ENCODE measurements at places on chromosomes 1 and 21. TPM values are rescaled to one million over a fixed set of nuclear protein-coding genes. Genes with fewer than 3 reads are reported as not detected.

GRCh38 chr1:54849219-54850068 lies 37.6 kb downstream of the DHCR24 start:
- no peak for DNase-seq
- no peak overlapping the region for H3K4me3 ChIP-seq
- no peak overlapping the region for H3K27ac ChIP-seq
- no peaks in the 10 kb centered on the region for H3K4me1 ChIP-seq
- H3K36me3 ChIP-seq, result peaks cover 9% of the 10 kb centered on the region

DNA sequence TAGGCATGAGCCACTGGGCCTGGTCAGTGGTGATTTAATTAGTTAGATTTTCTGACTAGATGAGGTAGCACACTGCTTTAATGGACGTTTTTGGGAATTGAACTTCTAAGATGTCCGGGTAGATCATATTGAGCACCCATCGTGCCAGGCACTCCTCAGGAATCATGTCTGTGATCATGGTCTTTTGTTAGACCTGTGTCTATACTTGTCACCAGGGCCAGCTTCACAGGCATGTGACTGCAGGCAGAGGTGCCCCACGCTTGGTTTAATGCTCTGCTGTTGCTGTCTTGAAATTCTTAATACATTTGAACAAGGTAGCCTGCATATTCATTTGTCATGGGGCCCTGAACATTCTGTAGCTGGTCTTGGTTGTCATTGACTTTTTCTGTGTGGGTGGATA lies 19.6 kb downstream of the UBE4B start:
- DNase-seq, result no peak
- peaks cover 20% of the 10 kb centered on the region for H3K4me1 ChIP-seq
- H3K4me3 ChIP-seq, result no peak overlapping the region
- H3K36me3 ChIP-seq, result no peaks in the 10 kb centered on the region

DNA sequence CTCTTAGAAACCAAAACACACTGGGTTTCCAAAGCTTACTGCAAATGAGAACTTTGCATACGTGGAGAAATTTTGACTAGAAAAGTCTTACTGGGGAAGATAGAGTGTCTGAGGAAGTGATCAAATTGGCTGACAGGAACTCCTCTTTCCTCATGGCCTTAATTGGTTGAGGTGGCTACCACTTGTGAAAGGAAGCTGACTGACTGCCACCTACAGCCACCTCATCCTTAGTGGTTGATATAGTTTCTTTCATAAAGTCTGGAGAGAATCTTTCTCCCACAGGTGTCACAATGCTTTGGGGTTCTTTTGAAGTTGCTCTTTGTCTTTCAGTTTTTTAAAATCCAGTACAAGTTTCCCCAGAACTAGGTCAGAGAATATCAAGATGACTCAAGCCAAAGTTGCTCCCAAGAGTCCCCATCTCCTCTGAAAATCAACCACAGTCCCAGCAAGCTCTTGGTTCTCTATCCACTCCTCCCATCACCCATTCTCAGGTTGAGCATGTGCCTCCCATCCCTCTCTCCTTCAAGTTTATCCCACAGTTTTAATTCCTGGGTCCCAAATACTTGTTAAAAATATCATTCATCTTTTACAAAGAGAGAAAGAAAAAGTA lies 43.3 kb downstream of the GPR88 start:
- no peaks in the 10 kb centered on the region for H3K4me1 ChIP-seq
- DNase-seq, result no peak
- no peak overlapping the region for H3K27ac ChIP-seq
- H3K36me3 ChIP-seq, result no peaks in the 10 kb centered on the region
- H3K4me3 ChIP-seq, result no peak overlapping the region

GRCh38 chr1:46452931-46453325 lies 36.7 kb upstream of the DMBX1 start:
- H3K36me3 ChIP-seq, result no peaks in the 10 kb centered on the region
- no peak overlapping the region for H3K4me3 ChIP-seq
- H3K4me1 ChIP-seq, result peaks cover 7% of the 10 kb centered on the region

DNA sequence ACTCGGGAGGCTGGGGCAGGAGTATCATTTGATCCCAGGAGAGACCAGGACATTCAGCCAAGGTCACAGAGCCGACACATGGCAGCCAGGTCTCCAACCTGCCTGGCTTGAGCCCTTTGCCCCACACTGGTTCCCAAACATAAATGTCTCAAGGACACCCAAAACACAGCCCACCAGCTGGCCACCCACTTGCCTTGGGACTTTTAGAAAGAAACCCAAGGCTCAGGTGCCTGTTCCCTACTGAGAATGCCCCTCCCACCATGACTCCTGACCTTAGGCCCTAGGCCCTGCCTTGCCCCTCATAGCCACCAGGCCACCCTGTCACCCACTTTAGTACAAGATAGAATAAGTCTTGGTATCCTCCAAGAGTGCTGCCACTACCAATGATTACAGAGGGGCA lies 41.9 kb upstream of the LRP8 start:
- no peaks in the 10 kb centered on the region for H3K36me3 ChIP-seq
- no peak for DNase-seq
- H3K4me1 ChIP-seq, result peaks cover 4% of the 10 kb centered on the region
- H3K27me3 ChIP-seq, result no peaks in the 10 kb centered on the region
- H3K4me3 ChIP-seq, result no peak overlapping the region
- H3K27ac ChIP-seq, result no peak overlapping the region

DNA sequence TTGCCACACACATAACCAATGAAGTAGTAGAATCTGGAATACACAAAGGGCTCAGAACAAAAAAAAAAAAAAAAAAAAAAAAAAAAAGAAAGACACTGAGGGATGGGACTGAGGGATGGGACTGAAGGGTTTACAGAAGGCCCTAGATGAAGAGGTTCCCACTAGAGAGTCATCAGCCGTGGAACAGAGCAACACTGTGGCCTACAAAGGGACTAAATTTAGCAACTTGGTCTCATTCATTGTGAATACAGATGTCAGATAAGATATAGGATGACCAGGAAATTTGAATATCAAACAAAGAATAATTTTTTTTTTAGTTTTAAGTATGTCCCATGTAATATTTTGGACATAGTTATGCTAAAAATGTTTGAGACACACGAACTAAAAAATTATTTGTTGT lies 62.1 kb downstream of the GLUL start:
- no peaks in the 10 kb centered on the region for H3K27me3 ChIP-seq
- H3K36me3 ChIP-seq, result no peaks in the 10 kb centered on the region
- no peak overlapping the region for H3K27ac ChIP-seq
- H3K4me1 ChIP-seq, result no peaks in the 10 kb centered on the region

DNA sequence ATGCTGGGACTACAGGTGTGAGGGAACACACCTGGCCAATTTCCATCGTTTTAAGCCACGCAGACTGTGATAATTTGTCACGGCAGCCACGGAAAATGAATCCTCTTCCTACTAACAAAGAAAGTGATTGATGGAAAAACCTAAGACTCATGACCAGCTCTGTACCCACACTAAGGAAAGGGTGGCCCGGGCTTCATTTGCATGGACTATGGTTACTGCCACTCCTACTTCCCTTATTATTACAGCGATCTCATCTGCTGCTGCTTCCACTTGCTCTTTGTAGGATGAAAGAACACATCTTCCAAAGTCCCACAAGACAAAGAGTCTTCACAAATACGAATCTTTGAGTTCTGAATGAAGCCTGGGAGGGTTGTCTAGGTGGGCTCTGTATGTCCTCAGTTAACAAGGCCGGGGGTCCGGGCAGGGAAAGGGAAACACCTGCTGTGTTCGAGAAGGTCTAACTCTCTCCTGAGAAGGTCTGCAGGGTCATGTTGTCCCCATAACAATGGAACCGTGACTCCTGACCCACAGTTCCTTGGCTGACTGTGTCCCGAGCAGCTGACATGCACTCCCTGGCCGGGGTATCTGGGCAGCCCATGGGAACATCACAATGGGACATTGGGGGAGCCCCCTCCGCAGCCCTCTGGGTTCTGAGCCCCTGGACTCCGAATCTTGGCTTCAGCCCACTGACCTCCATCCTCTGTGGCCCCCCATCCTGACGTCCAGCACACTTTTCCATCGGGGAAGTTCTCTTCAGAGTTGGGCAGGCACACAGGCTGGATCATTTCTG lies 13.3 kb upstream of the TFF1 start:
- peak; percentile 11 for DNase-seq
- H3K27me3 ChIP-seq, result no peaks in the 10 kb centered on the region
- H3K4me1 ChIP-seq, result peaks cover 2% of the 10 kb centered on the region
- no peaks in the 10 kb centered on the region for H3K36me3 ChIP-seq
- H3K27ac ChIP-seq, result no peak overlapping the region

GRCh38 chr1:41152622-41153044 lies 89.5 kb downstream of the SCMH1 start:
- no peak for DNase-seq
- peak overlapping the region; percentile 77 for H3K27ac ChIP-seq
- H3K4me3 ChIP-seq, result no peak overlapping the region
- peaks cover 27% of the 10 kb centered on the region for H3K4me1 ChIP-seq
- no peaks in the 10 kb centered on the region for H3K27me3 ChIP-seq
- no peaks in the 10 kb centered on the region for H3K36me3 ChIP-seq

GRCh38 chr1:2300851-2301606 lies 72.9 kb downstream of the SKI start:
- no peaks in the 10 kb centered on the region for H3K27me3 ChIP-seq
- H3K36me3 ChIP-seq, result peaks cover 3% of the 10 kb centered on the region
- peak overlapping the region; percentile 34 for H3K4me3 ChIP-seq
- H3K27ac ChIP-seq, result peak overlapping the region; percentile 82
- peaks cover 41% of the 10 kb centered on the region for H3K4me1 ChIP-seq

GRCh38 chr1:87362063-87362833 lies 33.6 kb downstream of the LMO4 start:
- no peak overlapping the region for H3K4me3 ChIP-seq
- DNase-seq, result no peak
- no peaks in the 10 kb centered on the region for H3K27me3 ChIP-seq
- H3K27ac ChIP-seq, result no peak overlapping the region

- no peaks in the 10 kb centered on the region for H3K27me3 ChIP-seq
- H3K36me3 ChIP-seq, result peaks cover 10% of the 10 kb centered on the region
- peak; percentile 9 for DNase-seq
- H3K27ac ChIP-seq, result peak overlapping the region; percentile 90
- H3K4me3 ChIP-seq, result peak overlapping the region; percentile 84
- peaks cover 25% of the 10 kb centered on the region for H3K4me1 ChIP-seq
These were observed 783 bp upstream of the AGL start for GRCh38 chr1:99849413-99849743.

- no peaks in the 10 kb centered on the region for H3K4me1 ChIP-seq
- peaks cover 84% of the 10 kb centered on the region for H3K27me3 ChIP-seq
- DNase-seq, result no peak
- H3K4me3 ChIP-seq, result no peak overlapping the region
- no peaks in the 10 kb centered on the region for H3K36me3 ChIP-seq
These were observed 753 bp downstream of the KCNJ6 start for GRCh38 chr21:37915497-37915911.

GRCh38 chr1:79912813-79913212 lies 906.3 kb upstream of the ADGRL4 start:
- H3K36me3 ChIP-seq, result no peaks in the 10 kb centered on the region
- no peaks in the 10 kb centered on the region for H3K27me3 ChIP-seq
- no peaks in the 10 kb centered on the region for H3K4me1 ChIP-seq
- no peak overlapping the region for H3K27ac ChIP-seq
- no peak for DNase-seq

DNA sequence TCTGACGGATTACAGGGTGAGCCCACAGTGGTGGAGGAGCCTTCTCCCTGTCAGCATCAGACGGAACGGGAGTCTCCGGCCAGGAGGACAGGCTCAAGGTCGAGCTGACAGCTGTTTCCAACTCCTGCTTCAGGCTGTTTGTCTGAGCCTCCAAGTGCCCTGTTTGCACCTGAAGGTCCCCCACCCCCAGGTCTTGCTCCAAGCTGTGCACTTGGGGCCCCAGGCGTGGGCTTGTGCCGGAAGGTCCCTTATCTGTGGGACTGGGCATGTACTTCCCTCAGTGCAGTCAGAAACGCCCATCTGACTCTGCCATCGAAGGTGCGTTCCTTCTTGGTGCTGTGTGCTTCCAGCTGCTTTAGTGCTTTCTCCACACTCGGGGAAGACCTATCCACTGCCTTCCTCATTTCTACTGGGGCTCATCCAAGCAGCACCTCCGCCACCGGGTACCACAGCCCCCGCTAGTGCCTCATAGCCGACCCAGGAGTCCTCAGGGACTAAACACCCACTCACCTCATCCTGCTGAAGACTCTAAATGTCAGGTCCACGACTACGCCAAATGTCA lies 29.5 kb upstream of the CR2 start:
- H3K27me3 ChIP-seq, result peaks cover 5% of the 10 kb centered on the region
- H3K36me3 ChIP-seq, result no peaks in the 10 kb centered on the region
- no peaks in the 10 kb centered on the region for H3K4me1 ChIP-seq
- no peak for DNase-seq
- H3K27ac ChIP-seq, result no peak overlapping the region
- H3K4me3 ChIP-seq, result no peak overlapping the region

- H3K27me3 ChIP-seq, result no peaks in the 10 kb centered on the region
- no peaks in the 10 kb centered on the region for H3K36me3 ChIP-seq
- no peak overlapping the region for H3K4me3 ChIP-seq
- peaks cover 3% of the 10 kb centered on the region for H3K4me1 ChIP-seq
- peak overlapping the region; percentile 26 for H3K27ac ChIP-seq
- DNase-seq, result no peak
These were observed 65.4 kb downstream of the RPE65 start for GRCh38 chr1:68384321-68384813.

DNA sequence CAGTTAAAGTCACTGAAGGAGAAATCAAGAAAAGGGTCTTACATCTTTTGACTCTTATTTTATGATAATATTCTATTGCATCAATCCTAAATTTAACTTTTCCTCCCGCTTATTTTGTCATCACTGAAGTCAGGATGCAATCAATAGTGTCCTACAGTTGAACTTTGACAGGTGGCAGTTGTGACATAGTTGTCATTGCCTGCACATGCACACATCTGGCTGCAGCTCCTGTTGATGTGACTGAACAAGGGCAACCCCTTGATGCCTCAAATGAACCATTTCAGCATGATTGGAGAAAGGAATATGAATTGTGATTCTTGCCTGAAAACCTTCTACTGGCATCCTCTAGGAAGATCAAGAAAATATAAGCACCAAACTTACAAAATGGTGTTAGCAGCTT lies 157.7 kb downstream of the NTNG1 start:
- H3K36me3 ChIP-seq, result no peaks in the 10 kb centered on the region
- no peak overlapping the region for H3K27ac ChIP-seq
- no peaks in the 10 kb centered on the region for H3K4me1 ChIP-seq
- no peaks in the 10 kb centered on the region for H3K27me3 ChIP-seq
- H3K4me3 ChIP-seq, result no peak overlapping the region

DNA sequence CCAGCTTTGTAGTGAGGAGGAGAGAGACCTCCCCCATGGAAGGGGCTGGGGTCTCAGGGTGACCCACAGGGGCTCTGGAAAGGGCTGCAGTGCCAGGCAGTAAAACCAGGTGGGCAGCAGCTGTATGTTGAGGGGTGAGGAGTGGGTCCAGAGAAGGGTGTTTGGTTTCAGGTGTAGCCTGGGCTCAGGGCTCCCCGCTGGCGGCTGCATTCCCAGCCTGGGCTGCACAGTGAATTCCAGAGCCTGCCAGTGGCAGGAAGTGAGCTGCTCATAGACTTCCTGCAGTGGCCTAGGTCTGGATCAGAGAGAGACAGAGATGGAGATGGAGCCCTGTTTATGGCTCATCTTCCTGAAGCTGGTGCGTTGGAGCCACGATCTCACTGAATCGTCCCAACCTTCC lies 356.4 kb downstream of the PTPRU start:
- H3K27me3 ChIP-seq, result peaks cover 12% of the 10 kb centered on the region
- H3K27ac ChIP-seq, result no peak overlapping the region
- H3K4me1 ChIP-seq, result no peaks in the 10 kb centered on the region
- no peak for DNase-seq

GPR25 gene
- total RNA-seq, result not detected

GABPB2 gene
- 9.6 TPM for total RNA-seq

OR2T35 gene
- not detected for total RNA-seq

HEYL gene
- total RNA-seq, result 12.1 TPM

GBP6 gene
- not detected for total RNA-seq

GJB5 gene
- not detected for total RNA-seq

TSEN15 gene
- total RNA-seq, result 7.8 TPM

KRTAP10-10 gene
- not detected for total RNA-seq

CELA3B gene
- not detected for total RNA-seq

OR2M3 gene
- not detected for total RNA-seq

Measured in transverse colon (tissue), 4 donors.